ENCODE measurements at places on chromosomes 2 and 18. TPM values are rescaled to one million over a fixed set of nuclear protein-coding genes. Genes with fewer than 3 reads are reported as not detected.

MBD5 gene
- total RNA-seq: 53.8 TPM

CTDSP1 gene
- total RNA-seq: 141 TPM

DNA sequence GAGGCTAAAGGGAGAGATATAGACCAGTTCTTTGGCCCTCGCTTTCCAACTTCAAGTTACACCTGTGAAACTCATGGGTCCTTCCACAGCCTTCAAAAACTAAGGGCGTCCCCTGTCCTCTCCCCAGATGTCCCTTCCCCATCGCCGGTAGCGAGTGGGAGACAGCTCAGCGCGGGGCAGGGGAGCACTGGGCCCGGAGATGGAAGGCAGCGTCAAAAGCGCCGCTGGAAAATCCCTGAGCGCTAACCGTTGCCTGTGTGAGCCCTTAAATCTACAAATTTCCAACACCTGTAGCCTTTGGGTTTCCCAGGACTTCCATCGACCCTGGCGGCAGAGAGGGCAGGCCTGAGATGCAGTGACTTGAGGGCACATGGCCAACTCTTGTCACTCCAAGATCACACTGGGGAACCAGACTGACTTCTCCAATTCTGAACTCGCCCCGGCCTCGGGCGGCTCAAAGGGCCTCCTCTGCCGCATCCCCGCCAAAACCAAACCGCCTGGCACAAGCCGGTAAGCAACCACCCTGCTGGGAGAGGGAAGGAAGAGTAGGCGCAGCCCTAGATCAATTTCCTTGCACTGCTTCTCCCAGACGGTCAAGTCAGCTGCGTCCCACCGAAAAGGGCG is 879 bp upstream of the EPAS1 start:
- no peaks in the 10 kb centered on the region for H3K4me1 ChIP-seq
- peak overlapping the region; percentile 43 for H3K27ac ChIP-seq
- no peaks in the 10 kb centered on the region for H3K36me3 ChIP-seq
- no peaks in the 10 kb centered on the region for H3K27me3 ChIP-seq
- peak; percentile 85 for DNase-seq
- peak overlapping the region; percentile 70 for H3K4me3 ChIP-seq

- H3K4me1 ChIP-seq: no peaks in the 10 kb centered on the region
- peak within 1 kb of the TSS; percentile 86 for H3K4me3 ChIP-seq
- H3K36me3 ChIP-seq: no peaks in the 10 kb centered on the region
- DNase-seq: peak; percentile 100
- H3K27ac ChIP-seq: peak within 1 kb of the TSS; percentile 81
Observed at GRCh38 chr2:224585211-224586088, at the start of gene CUL3. Gene CUL3, minus strand, starts transcription at chr2:224585363. Its CDS starts 354 bp downstream, at chr2:224585009.

- no peak overlapping the region for H3K4me3 ChIP-seq
- no peak for DNase-seq
Observed at GRCh38 chr2:3115301-3116042, 262.1 kb downstream of the EIPR1 start.

GRCh38 chr2:145764631-145765030 is 1244.7 kb upstream of the ZEB2 start:
- no peaks in the 10 kb centered on the region for H3K36me3 ChIP-seq
- no peak overlapping the region for H3K4me3 ChIP-seq
- H3K4me1 ChIP-seq: no peaks in the 10 kb centered on the region
- no peak overlapping the region for H3K27ac ChIP-seq
- DNase-seq: no peak

All from aorta (tissue), 5 donors.